CD4-positive, alpha-beta T cell treated with Interleukin-12 subunit alpha and Interleukin-12 subunit beta, for 1 hour (primary cell): ENCODE measurements at places on chromosomes 12 and 14.

GRCh38 chr12:59004456-59004855 lies 84.2 kb upstream of the LRIG3 start:
- no peak for DNase-seq

DNA sequence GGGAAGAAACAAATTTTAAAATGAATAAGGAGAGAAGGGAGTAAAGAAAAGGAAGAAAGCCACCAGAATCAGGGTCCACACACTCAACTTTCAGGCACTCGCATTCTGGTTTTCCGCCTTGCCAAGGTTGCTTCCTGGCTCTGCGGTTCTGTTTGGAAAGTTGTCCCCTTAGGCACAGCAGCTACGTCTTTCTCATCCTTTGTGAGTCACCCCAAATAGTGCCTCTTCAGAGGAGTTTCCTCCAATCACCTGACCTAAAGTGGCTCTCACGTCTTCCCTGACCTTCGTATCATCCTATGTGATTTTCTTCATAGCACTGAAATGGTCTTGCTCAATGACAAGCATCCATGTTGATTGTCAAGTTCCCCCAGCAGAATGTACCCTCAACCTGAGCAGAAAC lies 99.5 kb upstream of the TMCC3 start:
- no peak for DNase-seq

GRCh38 chr12:64724201-64724745 lies 34.9 kb downstream of the GNS start:
- DNase-seq: no peak

DNA sequence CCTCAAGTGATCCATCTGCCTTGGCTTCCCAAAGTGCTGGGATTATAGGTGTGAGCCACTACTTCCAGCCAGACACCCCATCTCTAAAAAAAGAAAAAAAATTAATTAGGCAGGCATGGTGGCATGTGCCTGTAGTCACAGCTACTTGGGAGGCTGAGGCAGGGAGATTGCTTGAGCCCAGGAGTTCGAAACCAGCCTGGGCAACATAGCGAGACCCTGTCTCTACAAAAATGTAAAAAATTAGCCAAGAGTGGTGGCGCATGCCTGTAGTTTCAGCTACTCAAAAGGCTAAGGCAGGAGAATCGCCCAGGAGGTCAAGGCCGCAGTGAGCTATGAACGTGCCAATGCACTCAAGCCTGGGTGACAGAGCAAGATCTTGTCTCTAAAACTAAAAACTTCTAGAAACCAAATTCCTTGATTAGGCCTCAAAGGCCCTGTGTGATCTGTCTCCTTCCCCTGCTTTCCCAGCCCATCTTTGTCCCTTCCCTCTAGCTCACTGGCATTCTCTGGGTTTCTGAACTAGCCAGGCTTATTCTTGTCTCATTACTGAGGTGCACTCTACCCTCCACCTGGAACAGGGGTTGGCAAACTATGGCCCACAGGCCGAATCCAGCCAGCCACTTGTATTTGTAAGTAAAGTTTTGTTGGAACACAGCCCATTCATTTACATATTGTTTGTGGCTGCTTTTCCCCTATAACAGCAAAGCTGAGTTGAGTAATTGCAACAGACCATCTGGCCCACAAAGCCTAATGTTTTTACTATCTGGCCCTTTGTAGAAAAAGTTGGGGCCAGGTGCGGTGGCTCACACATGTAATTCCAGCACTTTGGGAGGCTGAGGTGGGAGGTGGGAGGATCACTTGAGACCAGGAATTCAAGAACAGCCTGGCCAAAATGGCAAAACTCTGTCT lies 17.2 kb upstream of the TPCN1 start:
- no peak for DNase-seq

DNA sequence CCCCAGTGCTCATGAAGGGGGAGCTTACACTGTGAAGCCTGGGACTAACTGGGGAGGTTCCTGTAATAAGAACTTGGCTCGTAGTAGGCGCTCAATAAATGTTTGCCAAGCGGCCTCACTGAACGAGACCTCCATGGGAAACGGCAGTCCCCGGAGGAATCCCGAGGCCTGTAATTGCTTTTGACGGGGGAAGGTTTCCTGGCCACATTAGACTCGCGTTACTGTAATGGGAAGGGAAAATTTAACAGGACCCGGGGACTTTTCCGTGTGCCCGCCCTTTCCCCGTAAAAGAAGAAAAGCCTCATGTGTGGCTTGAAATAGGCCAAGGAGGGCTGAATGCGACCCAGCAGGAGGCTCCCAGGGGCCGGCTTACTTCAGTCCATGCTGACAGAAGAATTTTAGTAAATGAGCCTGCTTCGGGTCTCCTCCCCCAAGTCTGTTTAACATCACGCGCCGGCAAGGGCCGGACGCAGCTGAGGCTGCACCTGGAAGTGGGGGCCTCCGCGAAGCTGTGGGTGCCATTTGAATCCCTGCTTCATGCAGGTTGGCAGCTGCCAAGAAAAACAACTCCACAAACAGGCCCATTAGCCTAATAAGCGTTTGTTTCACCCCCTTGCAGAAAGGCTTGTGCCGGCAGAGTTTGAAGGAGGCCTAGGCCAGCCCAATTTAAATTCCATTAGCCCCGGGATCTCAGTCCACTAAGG lies 39.8 kb upstream of the PWP1 start:
- DNase-seq: no peak

GRCh38 chr12:95574799-95575452 lies 23.6 kb upstream of the USP44 start:
- no peak for DNase-seq
